ENCODE measurements at places on chromosomes 6 and 20.

DNA sequence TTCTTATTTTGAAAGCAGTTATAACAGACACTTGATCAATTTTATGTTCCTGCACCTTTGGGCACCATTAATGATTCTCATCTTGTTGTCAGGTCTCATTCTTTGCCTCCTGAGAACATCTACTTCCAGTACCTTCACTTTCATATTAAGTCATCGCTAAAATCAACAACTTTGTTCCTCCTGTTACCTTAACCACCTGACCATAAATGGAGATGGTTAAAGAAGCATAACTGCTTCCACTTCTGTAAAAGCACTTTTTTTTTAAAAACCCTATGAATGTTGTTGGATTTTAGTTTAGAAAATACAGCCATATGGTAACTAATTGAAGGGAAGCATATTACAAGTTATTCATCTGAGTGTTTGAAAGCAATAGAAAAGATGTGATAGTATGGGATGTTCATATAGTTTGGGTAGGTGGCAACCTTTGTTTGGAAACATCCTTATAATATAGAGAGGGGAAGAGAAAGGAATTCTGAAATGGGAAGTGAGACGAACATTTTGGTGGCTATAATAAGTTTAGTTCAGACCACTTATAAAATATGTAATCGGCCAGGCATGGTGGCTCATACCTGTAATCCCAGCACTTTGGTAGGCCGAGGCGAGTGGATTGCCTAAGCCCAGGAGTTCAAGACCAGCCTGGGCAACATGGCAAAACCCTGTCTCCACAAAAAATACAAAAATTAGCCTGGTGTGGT lies 53.9 kb downstream of the AFG1L start:
- DNase-seq: no peak

DNA sequence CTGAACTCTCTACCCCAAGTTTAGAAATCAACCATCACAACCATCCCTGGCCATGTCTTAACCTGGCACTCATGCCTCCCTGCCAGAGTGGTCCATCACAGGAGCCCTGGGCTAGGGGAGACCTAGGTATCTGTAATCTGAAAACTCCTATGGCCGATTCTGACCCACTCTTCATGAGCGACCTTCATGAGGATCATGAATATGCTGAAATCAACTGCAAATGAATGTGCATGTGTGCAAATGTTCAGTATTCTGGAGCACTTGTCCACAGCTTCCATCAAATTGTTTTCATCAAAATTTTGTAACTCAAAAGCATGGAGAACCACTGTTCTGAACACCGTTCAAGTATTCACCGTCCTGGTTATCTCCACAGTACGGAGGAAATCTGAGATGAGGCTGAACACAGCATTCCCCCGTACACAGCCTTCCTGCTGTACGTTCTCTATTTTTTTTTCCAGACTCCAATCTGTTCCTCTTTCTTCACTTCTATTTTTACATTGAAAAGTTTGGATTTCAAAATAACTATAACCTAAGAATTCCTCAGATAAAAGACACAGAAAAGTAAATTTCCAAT lies 17.7 kb downstream of the METTL24 start:
- no peak for DNase-seq

DNA sequence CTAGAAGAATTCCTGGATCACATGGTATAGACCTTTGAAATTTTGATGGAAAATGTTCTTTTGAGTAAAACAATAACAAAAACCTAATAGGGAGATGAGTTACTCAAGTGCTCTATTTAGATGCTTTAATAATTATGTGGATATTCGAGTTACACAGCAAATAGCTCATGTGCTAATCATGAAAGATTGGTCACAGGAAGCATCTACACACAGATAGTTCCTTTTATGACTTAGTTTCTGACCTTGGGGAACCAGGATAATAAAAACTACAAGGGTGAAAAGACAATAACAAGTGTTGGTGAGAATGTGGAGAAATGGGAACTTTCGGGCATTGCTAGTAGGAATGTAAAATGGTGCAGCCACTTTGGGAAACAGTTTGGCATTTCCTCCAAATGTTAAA lies 19.7 kb downstream of the UBE2V1 start:
- DNase-seq: no peak

GRCh38 chr6:43060034-43060754 lies 763 bp downstream of the KLC4 start:
- no peak for DNase-seq
